ENCODE measurements at places on chromosomes 13 and 19. TPM values are rescaled to one million over a fixed set of nuclear protein-coding genes. Genes with fewer than 3 reads are reported as not detected.

GRCh38 chr19:14378890-14379289, 2.4 kb upstream of the ADGRE5 start:
- no peak overlapping the region for H3K4me3 ChIP-seq
- DNase-seq: no peak
- H3K36me3 ChIP-seq: no peaks in the 10 kb centered on the region
- H3K27ac ChIP-seq: peak overlapping the region; percentile 8

DNA sequence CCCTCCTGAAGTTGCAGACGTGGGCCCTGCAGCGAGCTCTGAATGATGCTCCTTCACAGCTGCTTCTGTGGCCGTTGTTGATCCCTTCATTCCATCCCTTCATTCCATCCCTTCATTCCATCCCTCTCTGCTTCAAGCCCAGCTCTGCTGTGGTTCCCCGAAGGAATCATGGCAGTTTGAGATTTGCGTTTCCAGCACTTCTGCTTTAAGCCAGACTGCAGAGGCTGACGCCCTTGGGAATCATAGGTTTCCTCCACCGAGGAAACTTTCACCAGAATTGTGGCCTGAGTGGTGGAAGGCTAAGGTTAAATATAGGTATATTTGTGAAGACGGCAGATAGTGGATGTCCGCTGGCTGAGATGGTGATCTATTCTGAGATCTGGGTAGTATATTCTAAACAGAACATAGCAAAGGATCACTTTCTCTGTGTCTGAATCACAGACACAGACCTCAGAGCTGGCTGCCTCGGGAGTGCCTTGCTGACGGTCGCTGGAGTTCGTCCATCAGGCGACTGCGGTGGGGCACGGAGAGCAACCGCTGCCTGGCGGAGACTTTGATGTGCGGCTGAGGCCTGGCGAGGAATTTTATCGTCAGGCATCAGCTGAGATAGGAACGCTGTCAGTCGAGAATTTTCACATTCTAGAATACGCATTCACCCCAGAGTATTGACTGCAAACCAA, 42.8 kb upstream of the DCUN1D2 start:
- peak; percentile 66 for DNase-seq
- H3K4me1 ChIP-seq: no peaks in the 10 kb centered on the region
- H3K36me3 ChIP-seq: no peaks in the 10 kb centered on the region
- H3K4me3 ChIP-seq: no peak overlapping the region
- no peak overlapping the region for H3K27ac ChIP-seq

- H3K27ac ChIP-seq: no peak overlapping the region
- DNase-seq: peak; percentile 89
- H3K27me3 ChIP-seq: no peaks in the 10 kb centered on the region
- H3K4me1 ChIP-seq: no peaks in the 10 kb centered on the region
Measured at GRCh38 chr19:2315818-2316353, 7.9 kb upstream of the LINGO3 start.

- H3K27ac ChIP-seq: no peak overlapping the region
- DNase-seq: no peak
- no peaks in the 10 kb centered on the region for H3K4me1 ChIP-seq
- no peak overlapping the region for H3K4me3 ChIP-seq
Measured at GRCh38 chr13:104757712-104758111, 1691.5 kb upstream of the SLC10A2 start.

DNA sequence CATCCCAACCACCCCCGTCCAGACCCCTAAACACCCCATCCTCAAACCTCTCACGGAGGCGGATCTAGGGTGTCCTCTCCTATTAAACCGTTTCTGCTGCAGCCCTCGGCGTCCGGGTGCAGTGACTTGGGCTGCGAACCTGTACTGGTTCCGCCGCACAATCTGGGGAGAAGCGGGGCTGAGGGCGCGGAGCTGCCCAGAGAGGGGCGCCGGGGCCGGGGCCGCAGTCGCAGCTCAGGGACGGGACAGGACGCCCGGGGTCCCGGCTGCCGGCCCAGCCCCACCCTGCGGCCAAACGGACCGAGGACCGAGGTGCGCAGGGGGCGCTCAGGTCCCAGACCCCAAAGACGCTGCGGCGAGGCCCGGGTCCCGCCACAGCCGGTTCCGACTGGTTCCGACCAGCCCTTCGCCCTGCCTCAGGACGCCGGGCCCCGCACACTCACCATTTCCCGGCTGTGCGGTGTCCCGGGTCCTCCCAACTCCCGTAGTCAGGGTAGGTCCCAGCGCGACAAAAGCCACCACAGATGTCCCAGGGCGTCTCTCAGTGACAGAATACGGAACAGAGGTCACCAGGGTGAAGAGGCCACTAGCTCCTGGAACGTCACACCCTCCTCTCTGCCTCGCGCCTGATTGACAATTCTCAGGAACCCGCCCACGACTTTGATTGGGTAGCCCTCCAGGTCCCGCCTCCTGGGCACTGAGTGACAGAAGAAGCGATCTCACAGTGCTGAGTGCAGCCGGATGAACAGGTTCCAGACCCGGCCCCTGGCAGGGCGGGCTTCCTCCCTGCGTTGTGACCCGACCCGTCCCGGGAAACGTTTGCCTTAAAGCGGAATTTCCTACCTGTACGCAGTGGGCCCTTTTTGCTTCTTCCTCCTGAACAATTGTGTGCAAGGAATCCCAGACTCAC, at the start of gene ZNF44:
TSS of gene ZNF44 (minus strand) at position 635 of the 910 bp plus-strand sequence. CDS start at position 446, 189 bp downstream.
- no peaks in the 10 kb centered on the region for H3K36me3 ChIP-seq
- peak; percentile 98 for DNase-seq
- H3K27me3 ChIP-seq: no peaks in the 10 kb centered on the region
- no peaks in the 10 kb centered on the region for H3K4me1 ChIP-seq

DNA sequence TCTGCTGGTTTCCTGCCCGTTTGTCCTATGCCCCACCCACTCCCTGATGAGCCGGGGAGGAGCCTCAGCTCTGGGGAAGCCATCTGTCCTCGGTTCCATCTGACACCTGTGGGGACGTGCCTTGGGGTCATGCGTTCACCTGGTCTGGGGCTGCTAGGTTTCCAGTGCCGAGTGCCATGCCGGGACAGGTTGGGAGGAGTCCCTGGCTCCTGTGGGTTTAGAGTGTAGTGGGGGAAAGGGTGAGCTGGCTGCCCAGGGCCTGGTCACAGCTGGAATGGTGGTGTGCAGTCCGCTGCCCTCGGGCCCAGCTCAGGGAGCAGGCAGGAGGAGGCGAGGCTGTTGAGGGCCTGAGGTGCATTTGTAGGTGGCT, 2.5 kb downstream of the KDM4B start:
- no peak overlapping the region for H3K4me3 ChIP-seq
- H3K4me1 ChIP-seq: no peaks in the 10 kb centered on the region
- no peak overlapping the region for H3K27ac ChIP-seq
- H3K36me3 ChIP-seq: no peaks in the 10 kb centered on the region

- H3K36me3 ChIP-seq: no peaks in the 10 kb centered on the region
- DNase-seq: no peak
- H3K27me3 ChIP-seq: no peaks in the 10 kb centered on the region
- no peaks in the 10 kb centered on the region for H3K4me1 ChIP-seq
- no peak overlapping the region for H3K27ac ChIP-seq
- no peak overlapping the region for H3K4me3 ChIP-seq
Measured at GRCh38 chr13:52955472-52955874, 73.1 kb upstream of the OLFM4 start.

DNA sequence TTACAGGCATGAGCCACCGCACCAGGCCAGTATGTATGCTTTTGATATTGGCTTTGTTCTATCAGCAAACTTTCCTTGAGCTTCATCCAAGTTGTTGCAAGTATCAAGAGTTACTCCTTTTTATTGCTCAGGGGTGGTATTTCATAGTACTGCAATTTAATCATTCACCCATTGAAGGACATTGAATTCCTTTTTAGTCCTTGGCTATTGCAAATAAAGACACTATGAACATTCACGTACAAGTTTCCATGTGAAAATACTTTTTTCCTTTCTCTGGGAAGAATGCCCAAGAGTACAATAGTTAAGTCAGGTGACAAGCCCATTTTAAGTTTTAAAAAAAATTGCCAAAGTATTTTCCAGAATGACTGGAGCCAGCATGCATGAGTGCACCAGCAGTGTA, 20.4 kb downstream of the CEACAM3 start:
- no peaks in the 10 kb centered on the region for H3K27me3 ChIP-seq
- H3K4me3 ChIP-seq: no peak overlapping the region
- no peaks in the 10 kb centered on the region for H3K36me3 ChIP-seq
- no peaks in the 10 kb centered on the region for H3K4me1 ChIP-seq
- no peak for DNase-seq

Gene QPCTL
- total RNA-seq: 5.4 TPM

Gene PCDH8
- total RNA-seq: not detected

Gene TMEM38A
- 5.8 TPM for total RNA-seq
